ENCODE measurements at places on chromosomes 6 and 20.

- DNase-seq: no peak
These were observed 193.1 kb upstream of the ARG1 start for GRCh38 chr6:131379948-131380347.

DNA sequence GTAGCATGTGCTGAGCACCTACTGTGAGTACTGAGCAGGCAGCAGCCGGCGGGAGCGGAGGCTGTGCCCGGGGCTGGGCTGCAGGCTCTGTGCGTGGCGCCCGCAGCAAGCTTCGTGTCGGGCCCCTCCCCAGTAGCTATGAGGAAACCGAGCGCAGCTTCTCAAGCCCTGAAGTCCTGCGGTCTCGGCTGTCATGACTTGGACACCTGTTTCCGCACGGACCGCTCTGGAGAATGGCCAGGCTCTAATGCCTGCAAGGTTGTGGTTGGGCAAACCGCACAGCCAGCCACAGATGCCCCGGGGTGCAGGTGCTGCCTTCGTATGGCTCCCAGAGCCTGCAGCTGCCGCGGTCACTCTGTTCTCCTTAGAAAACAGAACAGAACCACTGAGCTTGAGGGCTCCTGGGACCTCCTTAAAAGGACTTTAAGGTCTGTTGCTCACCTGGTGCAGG, 33.7 kb downstream of the PYGB start:
- DNase-seq: no peak

- DNase-seq: no peak
These were observed 102.6 kb downstream of the ATP9A start for GRCh38 chr20:51665543-51666118.

DNA sequence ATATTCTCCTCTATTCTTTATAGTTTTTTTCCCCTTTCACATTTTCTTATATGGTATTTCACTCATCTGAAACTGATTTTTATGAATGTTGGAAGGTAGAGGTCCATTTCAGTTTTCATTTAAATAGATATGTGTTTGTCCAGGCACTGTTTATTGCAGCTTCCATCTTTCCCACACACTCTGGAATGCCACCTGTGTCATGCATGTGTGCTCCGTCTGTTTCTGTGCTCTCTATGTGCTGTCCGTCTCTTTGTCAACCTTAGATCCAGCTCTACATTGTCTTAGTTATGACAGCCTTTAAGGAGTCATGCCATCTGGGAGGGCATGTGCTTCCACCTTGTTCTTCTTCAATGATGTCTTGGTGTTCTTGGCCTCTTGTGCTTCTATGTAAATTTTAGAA, 36.4 kb upstream of the RREB1 start:
- no peak for DNase-seq

GRCh38 chr6:111958534-111958933, 85.3 kb upstream of the FYN start:
- no peak for DNase-seq

GRCh38 chr6:166954118-166954713, 2.1 kb downstream of the RNASET2 start:
- no peak for DNase-seq

GRCh38 chr20:51486197-51487005, 56.1 kb downstream of the NFATC2 start:
- DNase-seq: no peak

GRCh38 chr6:35024551-35025054, 116.5 kb downstream of the TCP11 start:
- DNase-seq: peak; percentile 80

DNA sequence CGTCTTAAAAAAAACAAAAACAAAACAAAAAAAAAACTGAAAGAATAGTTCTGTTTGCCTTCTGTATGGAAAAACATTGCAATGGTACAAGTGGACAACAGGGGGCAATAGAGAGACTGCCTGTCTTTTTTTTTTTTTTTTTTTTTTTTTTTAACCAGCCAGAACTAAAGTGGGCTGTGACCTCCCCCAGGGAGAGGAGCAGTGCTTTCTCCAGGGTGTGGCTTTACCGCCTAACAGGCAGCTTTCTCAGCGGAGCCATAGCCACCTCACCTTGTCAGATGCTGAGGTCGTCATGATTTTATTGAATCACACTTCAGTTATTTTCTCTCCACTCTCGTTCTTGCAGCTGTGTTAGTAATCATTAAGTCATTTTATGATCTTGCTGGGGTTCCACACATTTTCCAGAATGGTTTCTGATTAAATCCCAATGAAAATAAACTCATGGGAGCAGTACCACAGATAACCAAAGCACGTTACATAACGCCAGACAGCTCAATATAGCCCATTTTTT, 78.4 kb downstream of the GMPR start:
- DNase-seq: no peak

DNA sequence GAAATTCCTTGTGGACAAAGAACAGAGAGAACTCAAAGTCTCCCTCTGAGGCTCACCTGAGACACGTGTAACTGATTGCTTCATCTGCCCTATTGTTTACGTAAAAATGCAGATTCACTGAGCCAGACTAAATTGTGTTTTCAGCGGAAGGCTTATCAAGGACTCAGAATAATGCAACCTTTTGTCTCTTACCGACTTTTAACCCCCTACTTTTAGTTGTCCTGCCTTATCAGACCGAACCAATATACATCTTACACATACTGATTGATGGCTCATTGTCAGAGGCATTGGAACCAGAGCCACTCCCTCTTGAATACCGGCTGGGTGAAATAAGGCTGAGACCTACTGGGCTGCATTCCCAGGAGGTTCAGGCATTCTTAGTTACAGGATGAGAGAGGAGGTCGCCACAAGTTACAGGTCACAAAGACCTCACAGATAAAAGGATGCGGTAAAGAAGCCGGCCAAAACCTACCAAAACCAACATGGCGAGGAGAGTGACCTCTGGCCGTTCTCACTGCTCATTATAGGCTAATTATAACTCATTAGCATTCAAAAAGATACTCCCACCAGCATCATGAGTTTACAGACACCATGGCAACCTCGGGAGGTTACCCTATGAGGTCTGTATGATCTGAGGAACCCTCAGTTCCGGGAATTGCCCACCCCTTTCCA, 95.5 kb upstream of the ZNF184 start:
- DNase-seq: no peak

- no peak for DNase-seq
These were observed 28.4 kb upstream of the SIRPA start for GRCh38 chr20:1866834-1867233.

GRCh38 chr6:150603176-150603575, 3.5 kb downstream of the PLEKHG1 start:
- DNase-seq: no peak

DNA sequence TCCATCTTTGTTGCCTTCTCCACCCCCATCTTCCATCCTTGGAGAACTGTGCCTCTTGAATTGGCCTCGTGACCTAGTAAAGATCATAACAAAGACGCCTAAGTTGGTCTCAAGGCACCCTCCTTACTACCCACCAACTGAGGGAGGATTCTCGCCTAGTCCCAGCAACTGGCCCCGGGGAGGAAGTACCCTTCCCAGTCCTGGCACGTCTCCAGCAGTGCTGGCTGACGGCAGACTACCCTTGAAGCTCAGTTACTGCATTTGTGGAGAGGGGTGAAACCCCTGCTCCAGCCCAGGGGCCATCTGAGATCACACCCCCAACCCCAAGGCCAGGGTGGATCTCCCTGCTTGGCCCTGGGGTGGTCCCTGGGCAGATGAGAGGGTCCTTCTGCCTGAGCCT, 2.1 kb upstream of the OSBPL2 start:
- DNase-seq: no peak

DNA sequence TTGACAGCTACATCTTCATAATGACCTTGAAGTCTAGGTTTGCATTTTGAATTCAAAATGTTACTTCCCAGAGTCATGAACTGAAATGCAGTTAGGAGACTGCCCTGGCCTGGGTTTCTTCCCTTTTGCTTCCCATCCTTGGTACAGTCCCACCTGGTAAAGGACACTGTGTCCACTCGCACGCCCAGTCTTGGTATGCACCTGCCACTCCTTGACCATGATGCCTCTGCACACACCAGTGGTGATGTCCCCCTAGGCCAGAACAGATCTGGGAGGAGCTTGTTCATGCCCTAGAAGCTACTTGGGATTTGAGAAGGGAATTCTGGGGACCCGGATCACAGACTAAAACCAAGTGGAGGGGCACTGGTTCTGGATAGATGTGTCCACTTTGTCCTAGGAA, 3.6 kb downstream of the PPP1R14C start:
- DNase-seq: no peak

DNA sequence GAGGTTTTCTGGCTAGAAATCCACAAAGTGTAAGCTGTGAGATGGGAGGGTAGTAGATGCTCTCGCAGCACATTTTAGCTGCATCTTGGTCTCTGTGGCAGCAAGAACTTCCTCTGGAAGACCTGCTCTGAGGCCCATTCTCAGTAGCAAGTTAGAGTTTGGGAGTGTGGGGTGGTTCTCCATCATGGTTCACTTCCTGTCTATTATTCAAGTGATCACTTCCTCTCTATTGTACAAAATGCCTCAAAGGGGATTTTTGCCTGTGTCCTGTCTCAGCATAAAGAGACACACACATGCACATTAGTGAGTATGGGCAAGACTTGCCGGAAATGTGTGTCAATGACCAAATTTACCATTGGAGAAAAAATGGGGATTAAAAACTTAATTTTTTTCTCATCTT, 42.5 kb downstream of the LYRM2 start:
- DNase-seq: no peak
